ENCODE measurements at places on chromosomes 7 and 10.
A peak's percentile ranks its signal among the peaks of the same experiment; 100 is the strongest.

DNA sequence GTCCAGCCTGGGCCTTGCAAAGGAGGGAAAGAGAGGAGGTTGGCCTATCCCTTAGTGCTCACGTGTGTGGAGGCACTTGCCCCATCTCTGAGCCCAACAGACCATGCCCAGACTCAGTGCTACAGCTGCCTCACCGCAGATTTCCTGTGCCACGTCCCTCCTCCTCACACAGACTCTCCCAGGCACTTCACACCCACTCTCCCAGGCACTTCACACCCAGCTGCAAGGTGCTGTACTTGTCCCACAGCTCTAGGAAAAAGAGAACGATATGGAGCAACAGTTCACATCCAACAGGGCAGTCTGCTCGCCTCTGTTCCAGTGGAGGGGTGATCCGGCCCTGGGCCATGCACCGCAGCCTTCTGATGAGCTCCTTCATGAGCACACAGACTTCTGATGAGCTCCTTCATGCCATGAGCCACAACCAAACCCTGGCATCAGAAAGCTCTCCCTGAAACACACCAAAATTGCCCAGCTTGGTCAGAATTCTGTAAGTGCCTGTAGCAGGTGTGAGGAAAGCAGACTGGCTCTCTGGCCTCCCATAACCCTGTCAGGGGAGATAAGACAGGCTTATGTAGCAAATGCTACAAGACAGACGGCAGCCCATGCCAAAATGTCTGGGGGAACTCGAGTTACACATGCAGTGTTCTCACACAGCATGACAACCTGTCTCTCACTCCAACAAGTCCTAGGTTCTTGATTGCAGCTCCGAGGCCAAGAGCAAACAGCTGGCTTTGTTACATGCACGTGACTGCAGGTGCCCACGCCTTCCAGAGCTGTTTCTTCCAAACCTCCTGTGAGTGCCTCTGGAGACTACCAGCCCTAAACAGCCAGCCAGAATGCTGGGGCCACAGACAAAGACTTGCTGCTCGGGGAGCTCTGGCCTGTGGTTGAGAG is 348.5 kb downstream of the GRID1 start:
- DNase-seq: no peak

DNA sequence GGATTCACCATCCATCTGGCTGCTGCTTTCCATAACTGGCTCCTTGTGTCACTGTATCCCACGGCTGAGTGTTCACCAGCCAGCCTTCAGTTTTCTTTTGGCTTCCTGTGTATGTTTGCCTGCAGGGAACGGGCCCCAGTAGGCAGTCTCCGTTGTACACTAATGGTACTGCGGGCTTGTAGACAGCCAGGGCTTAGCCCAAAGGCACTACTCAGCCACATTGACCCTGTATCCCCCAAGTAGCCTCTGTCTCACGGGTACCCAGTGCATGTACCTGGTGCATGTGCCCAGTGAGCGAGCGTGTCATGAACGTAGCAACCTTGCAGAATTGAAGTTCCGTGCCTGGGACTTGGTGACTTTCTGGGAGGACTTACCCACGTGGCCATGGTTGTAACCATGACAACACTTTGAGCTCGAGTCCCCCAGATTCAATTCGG is 6.1 kb downstream of the PFKFB3 start:
- peak; percentile 26 for DNase-seq

- no peak for DNase-seq
Observed at GRCh38 chr10:128514536-128514935, 388.3 kb upstream of the MKI67 start.

GRCh38 chr7:15555381-15555859 is 6.4 kb downstream of the AGMO start:
- DNase-seq: no peak

- no peak for DNase-seq
Observed at GRCh38 chr10:112639298-112639697, 192.3 kb downstream of the VTI1A start.

DNA sequence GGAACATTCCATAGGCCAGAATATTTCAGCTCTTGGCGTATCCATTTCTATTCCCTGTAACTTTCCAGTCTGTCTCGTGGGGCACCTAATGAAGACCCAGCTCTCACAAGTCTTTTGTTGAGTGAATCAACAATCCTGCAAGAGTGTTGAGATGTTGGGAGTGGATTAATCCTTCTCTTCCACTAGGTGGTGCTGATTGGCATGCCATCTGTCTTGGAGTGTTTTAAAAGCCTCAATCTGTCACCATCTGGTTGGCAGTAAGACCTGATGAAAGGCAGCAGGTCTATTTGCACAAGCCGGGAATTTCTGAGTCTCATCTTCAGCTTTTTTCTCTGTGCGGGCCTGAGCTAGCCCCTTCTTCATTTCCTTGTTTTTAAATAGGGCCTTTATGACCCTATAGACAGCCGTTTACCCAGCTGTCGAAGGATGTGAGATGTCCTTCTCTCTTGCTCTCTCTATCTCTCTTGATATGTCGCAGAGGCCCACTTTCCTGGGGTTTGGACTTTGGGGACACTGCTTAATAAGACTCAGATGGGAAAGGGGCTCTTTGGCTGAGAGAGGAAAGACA is 180.5 kb downstream of the ZNF365 start:
- DNase-seq: no peak

DNA sequence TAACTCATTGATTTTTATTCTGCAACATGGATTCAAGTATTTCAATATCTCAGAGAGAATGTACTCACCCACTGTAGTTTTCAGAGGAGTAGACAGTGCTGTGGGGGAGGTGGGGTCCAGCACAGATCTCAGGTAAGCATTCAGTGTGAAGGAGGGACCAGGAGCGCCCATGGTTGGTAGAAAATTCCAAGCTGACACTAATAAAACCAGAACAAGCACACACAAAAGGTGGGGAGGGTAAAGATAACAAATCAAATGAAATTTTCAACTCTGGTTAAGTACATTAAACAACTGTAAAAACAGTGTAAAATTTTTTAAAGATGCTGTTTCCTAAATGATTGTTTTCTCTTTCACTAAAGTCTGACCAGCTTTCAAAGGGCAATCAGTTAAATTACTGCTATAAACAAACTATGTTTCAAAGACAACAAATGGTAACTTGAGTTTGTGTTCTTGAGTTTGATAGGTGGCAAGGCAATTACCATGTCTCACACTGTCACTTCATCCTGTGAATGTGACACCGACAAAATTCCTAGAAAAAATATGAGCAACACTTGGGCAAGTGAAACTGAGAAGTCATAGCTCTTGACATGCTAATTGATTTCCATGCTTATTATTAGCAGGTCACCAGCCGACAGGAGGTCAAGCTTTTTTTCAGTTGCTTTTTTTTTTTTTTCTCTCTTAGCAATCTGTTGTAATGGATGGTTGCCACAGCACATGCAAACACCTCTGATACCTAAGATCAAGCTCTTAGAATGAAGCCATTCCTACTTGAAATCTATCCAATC is 205.8 kb upstream of the SLC26A5 start:
- DNase-seq: no peak

GRCh38 chr10:10845826-10846503 is 171.7 kb upstream of the CELF2 start:
- DNase-seq: no peak

- DNase-seq: no peak
Observed at GRCh38 chr10:3896161-3896560, 111.2 kb upstream of the KLF6 start.

DNA sequence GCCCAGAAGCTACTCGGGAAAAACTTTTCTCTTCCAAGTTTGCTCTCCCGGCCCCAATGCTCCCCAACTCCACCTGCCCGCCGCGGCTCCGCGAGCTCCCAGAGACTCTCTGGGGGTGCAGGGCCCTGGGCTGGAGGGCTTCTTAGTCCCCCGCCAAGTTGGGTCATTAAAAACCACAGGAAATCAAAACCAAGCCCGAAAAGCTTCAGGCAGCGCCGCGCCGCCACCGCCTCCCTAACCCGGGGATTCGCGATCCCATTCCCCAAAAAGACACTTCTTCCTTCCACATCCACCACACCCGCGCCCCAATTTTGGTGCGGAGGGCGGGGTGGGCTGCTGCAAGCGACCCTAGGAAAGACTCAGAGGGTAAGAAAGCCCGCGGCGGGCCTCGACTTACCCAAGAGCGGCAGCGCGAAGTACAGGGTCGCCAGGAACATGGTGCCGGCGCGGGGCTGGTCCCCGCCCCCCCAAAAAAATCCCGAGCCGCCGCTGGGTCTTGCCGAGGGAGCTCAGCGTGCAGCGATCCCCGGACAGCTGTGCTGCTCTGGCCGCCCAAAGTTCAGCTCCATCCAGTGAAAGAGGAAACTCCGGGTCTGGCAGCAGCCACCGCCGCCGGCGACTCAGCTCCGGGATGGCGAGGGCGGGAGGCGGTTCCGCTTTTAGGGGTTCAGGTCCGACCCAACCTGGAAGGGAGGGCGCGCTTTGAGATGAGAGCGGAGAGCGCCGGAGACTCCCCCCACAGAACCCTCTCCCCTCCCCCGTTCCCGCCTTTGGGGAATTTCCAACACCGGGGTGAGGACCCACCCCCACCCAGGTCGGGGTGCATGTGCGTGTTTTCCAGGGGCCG is 1.2 kb downstream of the GFRA1 start:
- no peak for DNase-seq

- no peak for DNase-seq
Observed at GRCh38 chr7:137243741-137244140, 99.8 kb downstream of the PTN start.

- DNase-seq: no peak
Observed at GRCh38 chr7:66883716-66884115, 37.3 kb upstream of the TMEM248 start.

DNA sequence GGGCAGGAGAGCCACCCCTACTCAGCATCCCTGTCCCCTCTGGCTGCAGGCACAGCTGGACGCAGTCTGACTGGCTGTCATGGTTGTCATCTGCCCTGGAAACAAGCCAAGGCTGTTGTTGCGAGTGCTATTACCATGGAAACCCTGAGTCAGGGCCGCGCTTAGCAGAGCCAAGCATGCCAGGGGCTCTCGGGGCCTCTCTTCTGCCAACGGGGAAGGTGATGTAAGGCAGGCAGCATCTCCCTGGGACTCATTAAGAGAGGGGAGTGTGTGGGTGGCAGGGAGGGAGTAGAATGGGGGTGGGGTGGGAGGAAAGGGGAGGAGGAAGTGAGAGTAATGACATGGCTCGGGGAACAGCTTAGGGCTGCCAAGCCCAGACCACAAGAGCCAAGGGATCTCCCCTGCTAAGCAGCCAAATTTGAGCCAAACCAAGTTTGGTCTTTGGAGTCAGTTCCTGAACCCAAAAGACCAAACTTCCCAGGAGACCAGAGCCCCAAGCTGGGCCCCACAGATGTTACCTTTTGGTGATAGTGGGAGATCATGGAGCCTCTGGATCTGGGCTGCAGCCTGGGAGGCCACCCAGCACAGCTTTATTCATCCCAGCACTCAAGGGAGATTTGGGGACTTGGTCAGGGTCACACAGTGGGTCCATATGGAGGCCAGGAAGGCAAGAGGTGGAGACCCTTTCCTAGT is 67.6 kb downstream of the TMEM130 start:
- peak; percentile 2 for DNase-seq

- no peak for DNase-seq
Observed at GRCh38 chr10:133151543-133151972, 8.5 kb upstream of the KNDC1 start.

GRCh38 chr7:137146012-137146455 is 197.5 kb downstream of the PTN start:
- DNase-seq: no peak

- DNase-seq: no peak
Observed at GRCh38 chr10:78560341-78560688, 508.5 kb upstream of the ZMIZ1 start.

DNA sequence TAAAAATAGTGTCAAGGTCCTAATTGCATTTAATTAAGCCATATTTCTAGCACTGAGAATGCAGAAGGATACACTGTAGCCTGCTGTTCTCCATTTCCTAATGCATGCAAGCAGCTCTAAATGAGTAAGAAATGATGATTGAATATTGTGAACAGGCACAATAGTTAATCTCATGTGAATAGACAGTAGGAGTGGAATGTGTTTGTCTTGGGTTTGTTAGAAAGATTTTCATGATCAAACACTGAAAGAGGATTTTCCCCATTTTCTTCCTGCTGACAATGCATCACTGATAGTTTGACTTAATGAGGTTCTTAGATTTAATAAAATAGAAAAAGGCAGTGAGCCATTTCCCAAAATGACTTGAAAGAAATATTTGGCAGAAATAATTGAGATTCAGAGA is 43.1 kb upstream of the TRUB1 start:
- DNase-seq: no peak

DNA sequence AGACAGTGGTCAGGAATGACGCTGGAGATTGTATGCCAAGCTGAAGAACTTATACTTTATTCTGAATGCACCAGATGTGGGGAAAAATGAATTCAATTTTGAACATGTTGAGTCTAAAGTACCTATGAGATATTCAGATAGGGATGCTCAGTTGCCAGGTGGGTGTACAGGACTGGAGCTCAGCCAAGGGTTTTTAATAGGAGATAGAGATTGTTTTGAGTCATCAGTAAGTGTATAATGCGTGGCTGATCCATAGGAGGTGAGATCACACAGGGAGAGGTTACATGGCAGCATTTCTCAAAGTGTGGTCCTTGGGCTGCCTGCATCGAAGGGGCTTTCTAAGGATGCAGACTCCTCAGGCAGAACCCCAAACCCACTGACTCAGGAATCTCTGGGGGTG is 6.8 kb upstream of the HIPK2 start:
- no peak for DNase-seq

DNA sequence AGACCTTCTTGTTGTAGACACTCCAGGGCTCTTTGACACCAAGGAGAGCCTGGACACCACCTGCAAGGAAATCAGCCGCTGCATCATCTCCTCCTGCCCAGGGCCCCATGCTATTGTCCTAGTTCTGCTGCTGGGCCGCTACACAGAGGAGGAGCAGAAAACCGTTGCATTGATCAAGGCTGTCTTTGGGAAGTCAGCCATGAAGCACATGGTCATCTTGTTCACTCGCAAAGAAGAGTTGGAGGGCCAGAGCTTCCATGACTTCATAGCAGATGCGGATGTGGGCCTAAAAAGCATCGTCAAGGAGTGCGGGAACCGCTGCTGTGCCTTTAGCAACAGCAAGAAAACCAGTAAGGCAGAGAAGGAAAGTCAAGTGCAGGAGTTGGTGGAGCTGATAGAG is 5.5 kb downstream of the GIMAP7 start:
- DNase-seq: no peak

DNA sequence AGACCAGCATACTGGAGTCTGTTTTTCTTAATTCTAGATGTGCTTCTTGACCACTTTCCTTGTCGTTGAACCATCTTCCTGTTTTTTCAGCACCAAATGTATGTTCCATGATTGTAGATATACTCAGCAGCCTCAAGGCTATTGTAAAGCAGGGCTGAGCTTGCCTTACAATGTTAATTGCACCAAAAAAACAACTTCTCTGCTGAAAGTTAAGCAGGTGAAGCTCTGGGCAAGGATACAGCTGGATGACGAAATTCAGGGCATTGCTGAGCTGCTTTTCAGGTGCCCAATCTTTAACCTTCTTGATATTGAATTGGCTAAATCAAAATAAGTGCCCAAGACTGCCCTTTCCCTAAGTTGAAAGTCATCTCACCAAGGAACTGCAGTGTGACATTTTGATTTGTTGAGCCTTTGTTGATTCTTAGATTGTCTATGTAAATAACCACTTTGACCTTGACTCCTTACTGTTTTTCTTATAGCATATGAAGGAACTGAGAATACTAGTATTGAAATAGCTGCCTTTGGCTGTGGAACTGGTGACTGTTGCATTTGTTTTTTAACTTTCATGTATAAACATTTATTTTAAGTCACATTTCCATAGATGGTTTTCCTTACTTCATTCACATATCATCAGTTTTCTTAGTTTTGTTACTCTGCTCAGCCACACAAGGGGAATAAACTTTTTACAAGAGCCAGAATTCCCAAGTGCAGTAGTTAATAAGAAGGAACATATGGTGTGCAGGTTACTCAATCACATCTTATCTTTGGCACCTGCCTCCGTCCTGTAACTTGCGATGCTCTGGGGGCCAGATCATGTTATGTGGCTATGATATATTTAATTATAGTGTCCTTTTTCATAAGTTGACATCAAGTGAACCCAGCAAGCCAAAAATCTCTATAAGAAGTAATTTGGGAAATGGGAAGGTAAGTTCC is 3.1 kb downstream of the AHCYL2 start:
- DNase-seq: no peak

All from anterior cingulate cortex (tissue), 58 donors.